Caco-2 (cell line): ENCODE measurements at places on chromosomes 5 and 9. TPM values are rescaled to one million over a fixed set of nuclear protein-coding genes. Genes with fewer than 3 reads are reported as not detected.

- no peak for DNase-seq
Measured at GRCh38 chr5:68798877-68799843, 294.7 kb upstream of the SLC30A5 start.

GRCh38 chr9:113186137-113186755 lies 34.8 kb downstream of the FKBP15 start:
- DNase-seq: no peak

DNA sequence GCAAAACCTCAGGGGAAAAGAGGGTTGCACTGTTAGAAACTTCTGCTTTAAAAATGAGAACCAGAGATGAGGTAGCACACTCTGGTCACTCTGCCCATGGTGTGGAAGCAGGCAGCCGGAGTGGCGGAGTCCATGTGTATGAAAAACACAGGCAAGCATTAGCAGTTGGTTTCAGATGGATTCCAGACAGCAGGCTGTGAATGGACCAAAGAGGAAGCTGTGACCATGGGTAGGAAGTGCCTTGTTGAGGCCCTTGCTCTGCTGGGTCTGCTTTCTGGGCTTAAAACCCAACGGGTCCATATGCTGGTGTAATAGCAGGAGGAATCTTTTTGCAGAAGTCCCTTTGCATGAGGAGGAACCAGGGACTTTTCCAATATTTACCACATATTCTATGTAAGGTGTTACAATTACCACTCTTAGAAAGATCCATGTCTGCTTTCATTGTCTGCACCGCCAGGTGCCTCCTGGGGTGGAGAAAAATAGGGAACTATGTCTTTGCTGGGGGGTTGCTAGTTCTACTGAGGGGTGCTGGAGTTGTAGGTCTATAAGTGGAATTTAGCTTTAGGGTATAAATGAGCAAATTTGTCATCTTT lies 77.0 kb downstream of the ANKRD55 start:
- DNase-seq: no peak

GRCh38 chr5:142015781-142016533 lies 3.1 kb upstream of the GNPDA1 start:
- no peak for DNase-seq

GRCh38 chr9:137465000-137465719 lies 6.0 kb upstream of the NSMF start:
- DNase-seq: no peak

DNA sequence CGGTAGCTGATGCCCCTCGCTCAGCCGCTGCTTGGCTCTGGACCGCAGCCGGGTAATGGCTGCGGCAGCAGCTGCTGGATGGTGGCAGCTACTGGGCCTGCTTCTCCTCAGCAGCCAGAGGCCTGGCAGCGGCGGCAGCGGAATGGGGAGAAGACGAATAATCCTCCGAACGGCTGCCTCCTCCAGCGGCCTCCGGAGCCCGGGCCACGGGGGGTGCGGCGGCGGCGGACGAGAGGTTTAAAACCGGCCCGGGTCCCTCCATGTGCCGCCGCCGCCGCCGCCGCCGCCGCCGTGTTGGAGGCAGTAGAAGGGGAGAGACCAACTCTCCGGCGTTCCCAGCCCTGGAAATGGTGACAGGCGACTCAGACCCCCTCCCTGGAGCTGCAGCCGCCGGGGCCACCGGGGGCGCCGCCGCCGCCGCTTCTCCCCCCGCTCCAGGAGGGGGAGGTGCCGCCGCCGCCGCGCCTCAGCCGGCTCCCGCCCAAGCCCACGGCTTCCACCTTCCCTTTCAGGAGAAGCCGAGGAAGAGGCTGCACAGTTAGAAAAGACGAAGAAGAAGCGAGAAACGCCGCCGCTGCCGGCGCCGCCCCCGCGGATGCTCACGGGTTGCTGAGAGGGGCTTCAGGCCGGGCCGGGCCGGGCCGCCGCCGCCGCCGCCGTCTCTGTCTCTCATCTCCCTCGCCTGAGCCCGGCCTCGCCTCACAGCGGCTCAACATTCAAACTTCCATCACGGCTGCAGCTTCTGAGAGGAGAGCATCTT lies 118.4 kb upstream of the PRSS3 start:
- no peak for DNase-seq

DNA sequence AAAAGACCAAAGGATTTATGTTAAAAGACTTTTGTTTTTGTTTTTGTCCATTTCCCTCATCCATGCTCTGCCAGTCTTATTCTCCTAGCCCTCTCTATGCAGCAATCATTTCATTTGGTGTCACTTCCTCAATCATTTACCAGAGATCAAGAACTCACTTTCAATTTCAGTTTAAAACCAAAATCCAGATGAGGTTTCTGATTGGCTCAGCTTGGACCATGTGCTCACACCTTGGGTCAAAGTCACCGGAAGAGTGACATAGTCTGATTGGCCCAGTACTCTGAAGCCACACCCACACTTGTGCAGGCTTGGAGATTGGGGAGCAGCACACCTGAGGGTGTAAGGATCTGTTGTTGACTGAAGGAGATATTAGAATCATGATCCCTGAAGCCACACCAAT lies 79.6 kb downstream of the TLR4 start:
- DNase-seq: no peak

GRCh38 chr9:130542038-130542437 lies 37.3 kb upstream of the FUBP3 start:
- no peak for DNase-seq

GRCh38 chr5:109700516-109701153 lies 10.9 kb downstream of the MAN2A1 start:
- no peak for DNase-seq

DNA sequence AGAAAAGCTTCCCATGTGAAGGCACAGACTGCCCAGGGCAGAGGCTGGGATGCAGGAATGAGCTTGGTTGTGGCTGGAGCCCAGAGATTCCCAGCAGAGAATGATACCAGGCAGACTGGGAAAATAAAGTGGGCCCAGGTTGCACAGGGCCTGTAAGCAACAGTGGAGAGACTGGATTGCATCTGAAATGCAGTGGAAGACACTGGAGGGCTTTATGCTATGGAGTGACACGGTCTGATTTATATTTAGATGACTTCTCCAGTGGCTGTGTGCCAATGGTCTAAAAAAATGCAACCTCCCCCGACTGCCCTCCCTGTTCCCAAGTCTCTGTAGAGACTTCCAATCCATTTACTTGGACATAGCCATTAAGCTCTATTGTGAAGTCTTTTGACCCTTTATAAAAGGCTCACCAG lies 951.1 kb upstream of the DMAC1 start:
- no peak for DNase-seq

DNA sequence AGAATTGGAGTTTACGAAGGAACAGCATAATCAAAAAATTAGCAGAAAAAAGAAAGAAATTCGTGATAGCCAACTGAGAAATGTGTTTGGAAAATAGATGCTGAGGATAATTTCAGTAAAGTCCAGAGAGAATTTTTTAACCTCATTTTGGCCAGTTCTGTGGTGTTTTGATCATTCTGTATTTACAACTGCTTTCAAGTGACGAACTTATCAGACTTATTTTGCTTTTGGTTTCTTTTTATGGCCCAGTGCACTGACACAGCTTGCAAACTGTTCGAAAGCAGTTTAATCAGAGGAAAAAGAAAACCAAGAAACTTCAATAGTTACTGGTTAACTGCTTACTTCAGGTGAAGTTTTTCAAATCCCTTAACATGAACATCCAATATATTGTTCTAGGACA lies 1.9 kb downstream of the SDHA start:
- no peak for DNase-seq

GRCh38 chr5:174383210-174384167 lies 338.0 kb downstream of the NSG2 start:
- DNase-seq: no peak

DNA sequence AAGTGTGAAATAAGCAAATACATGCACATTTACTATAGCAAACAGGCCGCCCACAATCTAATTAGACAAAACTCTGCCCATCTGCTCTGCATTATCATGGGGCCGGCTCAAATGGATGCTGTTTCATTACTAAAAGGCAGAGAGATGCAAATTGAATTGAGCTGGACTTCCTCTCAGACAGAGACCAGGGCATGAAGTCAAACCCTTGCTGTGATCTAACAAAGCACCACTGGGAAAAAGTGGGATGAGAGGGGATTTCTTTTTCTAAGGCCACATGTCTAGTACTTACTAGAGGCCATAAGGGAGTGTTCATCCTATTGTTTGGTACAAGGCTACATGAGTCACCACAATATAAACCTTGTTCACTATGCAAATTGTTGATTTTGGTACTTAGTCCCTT lies 614.7 kb downstream of the ISL1 start:
- DNase-seq: no peak

GRCh38 chr5:16759147-16759773 lies 142.5 kb upstream of the RETREG1 start:
- no peak for DNase-seq

GRCh38 chr9:133257465-133257956 lies 17.5 kb downstream of the ABO start:
- DNase-seq: no peak

- no peak for DNase-seq
Measured at GRCh38 chr9:88362681-88363080, 25.6 kb upstream of the SPIN1 start.

DNA sequence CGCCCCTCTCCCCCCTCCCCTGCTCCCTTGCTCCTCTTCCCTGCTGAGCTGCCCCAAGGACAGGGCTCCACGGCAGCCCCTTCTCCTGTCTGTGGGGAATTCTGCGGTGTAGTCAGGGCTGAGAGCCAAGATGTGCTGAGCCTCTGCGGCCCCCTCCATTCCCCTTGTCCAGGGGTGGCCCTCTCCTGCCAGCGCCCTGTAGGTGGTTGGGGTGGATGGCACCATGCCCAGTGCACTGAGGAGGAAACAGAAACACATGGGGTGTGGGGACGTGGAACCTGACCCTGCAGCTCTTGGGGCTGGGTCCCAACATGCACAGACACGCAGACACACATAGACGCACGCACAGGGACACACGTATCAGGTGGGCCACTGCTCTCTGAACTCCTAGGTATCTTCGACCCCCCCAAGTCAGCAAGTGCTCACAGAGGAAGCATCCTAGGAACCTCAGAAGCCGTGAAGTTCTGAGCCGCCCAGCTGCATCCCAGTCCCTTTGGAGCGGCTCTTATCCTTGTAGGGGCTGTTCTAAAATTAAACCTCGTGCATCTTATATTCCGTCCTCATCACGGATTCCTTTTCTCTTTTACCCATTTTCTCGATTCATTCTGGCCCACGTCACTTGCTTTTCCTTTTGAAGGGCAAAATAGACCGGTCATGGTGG lies 64.8 kb downstream of the HMCN2 start:
- DNase-seq: no peak

- DNase-seq: no peak
Measured at GRCh38 chr9:7788772-7789171, 10.8 kb downstream of the DMAC1 start.

GRCh38 chr5:37701868-37702267 lies 138.0 kb downstream of the GDNF start:
- no peak for DNase-seq

- no peak for DNase-seq
Measured at GRCh38 chr5:163624431-163624830, 119.0 kb downstream of the MAT2B start.

GRCh38 chr5:10710513-10711128 lies 50.4 kb downstream of the DAP start:
- no peak for DNase-seq

GRCh38 chr5:31392061-31392460 lies 139.8 kb downstream of the DROSHA start:
- no peak for DNase-seq

DNA sequence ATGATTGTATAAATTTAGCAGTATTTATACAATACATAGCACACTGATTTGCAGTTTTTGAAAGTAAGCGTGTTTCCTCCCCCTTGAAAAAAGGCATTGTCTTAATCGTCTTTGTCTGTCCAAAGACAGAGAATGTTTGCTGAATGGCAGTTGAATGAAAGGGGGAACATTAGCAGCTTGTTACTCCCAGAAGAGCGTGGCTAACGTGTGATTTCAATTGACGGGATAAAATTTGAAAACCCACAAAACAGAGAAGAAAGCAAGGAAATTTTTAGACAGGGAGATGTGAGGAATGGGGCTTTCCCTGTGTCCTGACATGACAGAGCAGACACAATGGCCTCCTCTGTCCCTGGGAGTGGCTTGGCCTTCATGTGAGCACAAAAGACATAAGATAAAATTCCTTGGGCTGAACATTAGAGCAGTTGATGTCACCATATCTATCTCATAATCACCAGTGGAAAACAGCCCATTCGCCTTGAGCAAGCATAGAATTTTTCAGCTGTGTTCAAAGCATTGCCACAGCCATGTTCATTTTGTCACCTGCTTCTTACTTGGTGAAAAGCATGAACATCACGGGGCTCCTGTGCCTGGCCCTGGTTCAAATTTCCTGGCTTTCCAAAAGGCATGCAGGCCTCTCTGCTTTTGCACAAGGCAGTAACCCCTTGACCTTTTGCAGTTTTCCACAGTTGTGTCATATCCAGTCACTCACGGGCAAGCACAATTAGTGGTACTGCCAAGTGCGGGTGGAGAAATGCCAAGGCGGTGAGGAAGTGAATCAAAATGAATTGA lies 126.9 kb downstream of the TLE1 start:
- DNase-seq: no peak

DNA sequence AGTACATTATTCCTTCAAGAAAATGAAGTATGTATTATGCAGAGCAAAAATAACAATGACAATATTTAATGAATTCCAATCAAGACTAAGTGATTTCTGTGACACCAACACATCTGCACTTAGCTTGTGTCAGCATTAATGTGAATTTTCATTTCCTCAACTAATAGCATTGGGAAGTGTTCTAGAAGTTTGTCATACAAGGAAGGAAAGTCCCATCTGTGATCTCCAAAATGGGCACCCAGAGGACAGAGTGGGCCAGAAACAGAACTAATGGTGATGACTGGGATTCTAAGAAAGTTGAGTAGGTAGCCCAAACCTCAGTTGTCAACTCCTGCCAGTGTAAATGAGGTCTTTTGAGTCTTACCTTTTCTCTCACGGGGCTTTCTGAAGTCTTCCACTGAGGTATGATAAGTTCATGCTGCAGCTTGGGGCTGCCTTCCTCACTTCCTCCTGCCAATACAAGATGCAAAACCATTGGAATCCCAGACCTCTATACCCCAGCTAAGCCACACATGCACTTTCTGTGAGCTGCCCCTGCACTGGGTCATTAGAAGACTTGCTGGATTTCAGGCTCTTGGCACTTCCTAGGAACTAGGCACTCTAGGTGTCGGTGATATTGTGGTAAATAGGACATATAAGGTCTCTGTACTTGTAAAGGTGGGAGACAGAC lies 4.9 kb downstream of the ADAM19 start:
- no peak for DNase-seq

Gene SCGB3A2
- total RNA-seq: not detected in 2 replicates

Gene NRARP
- total RNA-seq: 22.1 and 24.7 TPM in 2 replicates

Gene ARL10
- 2.1 and 2.3 TPM in 2 replicates for total RNA-seq

Gene FBP1
- total RNA-seq: 1.8 and 2.3 TPM in 2 replicates

Gene PCDHB12
- 0.12 TPM in 1 of 2 replicates, not detected in the other for total RNA-seq

Gene INSL4
- total RNA-seq: not detected in 2 replicates

Gene IL11RA
- 5.6 and 7.1 TPM in 2 replicates for total RNA-seq

Gene DOCK8
- 15.2 and 15.6 TPM in 2 replicates for total RNA-seq

Gene TAF11L8
- total RNA-seq: not detected in 2 replicates

Gene TAF11L5
- total RNA-seq: not detected in 2 replicates

Gene CSNK1A1
- total RNA-seq: 252 and 264 TPM in 2 replicates

Gene BSPRY
- 14.5 and 14.7 TPM in 2 replicates for total RNA-seq

Gene IFT74
- total RNA-seq: 3.6 and 3.7 TPM in 2 replicates

Gene GFI1B
- total RNA-seq: 0.79 and 1.3 TPM in 2 replicates

Gene NDFIP1
- 49.0 and 51.6 TPM in 2 replicates for total RNA-seq

Gene GDNF
- not detected in 2 replicates for total RNA-seq
